ENCODE measurements at places on chromosomes 4 and X. TPM values are rescaled to one million over a fixed set of nuclear protein-coding genes. Genes with fewer than 3 reads are reported as not detected.

GRCh38 chrX:46754586-46755061 lies 4.3 kb downstream of the SLC9A7 start:
- H3K27me3 ChIP-seq: no peaks in the 10 kb centered on the region
- H3K4me3 ChIP-seq: no peak overlapping the region
- H3K4me1 ChIP-seq: peaks cover under 1% of the 10 kb centered on the region

- peaks cover 10% of the 10 kb centered on the region for H3K4me1 ChIP-seq
- H3K27me3 ChIP-seq: no peaks in the 10 kb centered on the region
- no peaks in the 10 kb centered on the region for H3K36me3 ChIP-seq
Measured at GRCh38 chr4:55932511-55932910, 16.2 kb upstream of the CEP135 start.

- H3K4me3 ChIP-seq: no peak overlapping the region
- H3K27ac ChIP-seq: no peak overlapping the region
- H3K27me3 ChIP-seq: no peaks in the 10 kb centered on the region
- H3K4me1 ChIP-seq: peaks cover 4% of the 10 kb centered on the region
- no peaks in the 10 kb centered on the region for H3K36me3 ChIP-seq
Measured at GRCh38 chrX:19627081-19627480, 111.8 kb upstream of the MAP3K15 start.

DNA sequence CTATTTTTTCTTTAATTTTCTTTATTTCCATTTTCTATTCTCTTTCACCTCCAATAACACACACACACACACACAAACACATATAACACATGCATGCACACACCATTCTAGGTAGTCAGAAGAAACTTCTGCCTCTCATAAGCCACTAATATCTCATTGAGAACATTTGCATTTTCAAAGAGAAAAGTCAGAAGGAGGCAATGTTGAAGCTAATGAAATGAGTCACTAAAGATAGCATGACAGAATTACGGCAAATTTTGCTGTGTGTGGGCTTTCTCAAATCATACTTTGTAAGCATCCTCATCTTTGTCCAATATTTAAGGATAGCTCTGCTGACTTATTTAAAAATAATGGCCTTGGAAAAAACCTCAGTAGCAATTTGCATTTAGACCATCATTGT lies 291.3 kb downstream of the GUCY2F start:
- DNase-seq: no peak
- H3K4me1 ChIP-seq: no peaks in the 10 kb centered on the region
- no peaks in the 10 kb centered on the region for H3K36me3 ChIP-seq
- no peaks in the 10 kb centered on the region for H3K27me3 ChIP-seq
- no peak overlapping the region for H3K27ac ChIP-seq
- H3K4me3 ChIP-seq: no peak overlapping the region

MAGEB2 gene
- polyA plus RNA-seq: not detected

DNAAF6 gene
- polyA plus RNA-seq: not detected

CHIC1 gene
- 12.2 TPM for polyA plus RNA-seq

EPGN gene
- 0.12 TPM for polyA plus RNA-seq

ATXN3L gene
- not detected for polyA plus RNA-seq
